ENCODE measurements at places on chromosomes 3 and 15. TPM values are rescaled to one million over a fixed set of nuclear protein-coding genes. Genes with fewer than 3 reads are reported as not detected.

TLR9 gene
- not detected for total RNA-seq

DLEC1 gene
- 0.41 TPM for total RNA-seq

CD86 gene
- total RNA-seq: 4.1 TPM

HCLS1 gene
- total RNA-seq: 42.5 TPM

SLC27A2 gene
- total RNA-seq: not detected

SETMAR gene
- total RNA-seq: 15.3 TPM

CADPS gene
- 8.8 TPM for total RNA-seq

GRCh38 chr3:11014253-11014652 lies 21.7 kb downstream of the SLC6A1 start:
- H3K27ac ChIP-seq: no peak overlapping the region
- DNase-seq: no peak
- no peaks in the 10 kb centered on the region for H3K36me3 ChIP-seq

DNA sequence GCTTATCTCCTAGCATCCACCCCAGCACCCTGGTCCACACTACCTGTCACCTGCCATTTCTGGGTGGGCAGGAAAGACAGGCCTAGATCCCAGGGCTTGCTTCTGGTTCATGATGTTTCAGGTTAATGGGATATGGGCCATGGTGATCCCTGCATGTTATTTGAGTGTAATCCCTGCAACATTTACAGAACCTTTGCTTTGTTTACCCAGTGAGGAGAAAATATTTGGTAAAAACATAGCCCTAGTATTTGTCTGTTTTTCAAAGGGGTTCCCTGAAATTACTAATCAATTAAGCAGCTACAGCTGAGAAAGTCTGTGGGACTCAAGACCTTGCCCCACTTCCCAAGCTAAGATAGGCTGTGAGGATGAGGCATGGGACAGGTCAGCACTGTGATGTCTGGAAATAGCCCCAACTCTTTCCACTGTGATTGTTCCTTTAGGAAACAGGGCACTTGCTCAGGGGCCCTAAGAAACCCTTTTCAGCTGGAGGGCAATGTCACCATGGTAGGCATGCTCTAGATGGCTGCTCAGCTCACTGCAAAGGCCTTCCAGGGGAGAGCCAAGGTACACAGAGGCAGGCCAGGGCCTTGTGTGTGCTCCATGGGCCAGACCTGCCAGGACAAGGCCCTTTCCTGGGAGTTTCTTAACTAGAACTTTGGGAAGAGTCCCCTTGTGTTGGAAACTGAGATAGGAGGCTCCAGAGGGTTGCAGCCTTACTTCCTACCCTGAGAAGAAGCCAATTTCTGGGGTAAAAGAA lies 11.1 kb downstream of the TRANK1 start:
- no peaks in the 10 kb centered on the region for H3K36me3 ChIP-seq
- H3K4me3 ChIP-seq: no peak overlapping the region

GRCh38 chr15:46442901-46443590 lies 808.2 kb downstream of the SQOR start:
- no peak overlapping the region for H3K4me3 ChIP-seq
- no peaks in the 10 kb centered on the region for H3K36me3 ChIP-seq
- DNase-seq: no peak
- no peak overlapping the region for H3K27ac ChIP-seq
- H3K27me3 ChIP-seq: no peaks in the 10 kb centered on the region

DNA sequence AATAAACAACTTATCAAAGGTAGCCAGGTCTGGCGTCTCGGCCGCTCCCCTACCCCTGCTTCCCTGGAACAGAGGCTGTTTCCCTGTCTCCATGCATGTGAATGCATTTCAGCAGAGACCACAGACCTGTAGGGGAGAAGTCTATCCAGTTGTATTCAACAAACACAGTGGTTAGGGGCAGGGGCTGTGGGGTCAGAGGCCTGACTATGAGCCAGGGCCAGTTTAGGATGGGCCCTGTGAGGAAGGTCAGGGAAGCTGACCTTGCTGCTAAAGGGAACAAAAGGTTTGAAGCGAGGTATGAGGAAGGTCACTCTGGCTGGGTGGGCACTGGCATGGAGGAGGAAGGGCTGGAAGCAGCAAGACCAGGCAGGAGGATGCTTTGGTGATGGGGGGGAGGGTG lies 184.6 kb downstream of the XXYLT1 start:
- no peak for DNase-seq
- H3K4me3 ChIP-seq: no peak overlapping the region
- no peaks in the 10 kb centered on the region for H3K36me3 ChIP-seq
- H3K27ac ChIP-seq: no peak overlapping the region

GRCh38 chr3:120088622-120089021 lies 5.6 kb downstream of the GSK3B start:
- no peak for DNase-seq
- no peak overlapping the region for H3K4me3 ChIP-seq
- no peak overlapping the region for H3K27ac ChIP-seq
- H3K4me1 ChIP-seq: peaks cover 50% of the 10 kb centered on the region
- no peaks in the 10 kb centered on the region for H3K36me3 ChIP-seq

DNA sequence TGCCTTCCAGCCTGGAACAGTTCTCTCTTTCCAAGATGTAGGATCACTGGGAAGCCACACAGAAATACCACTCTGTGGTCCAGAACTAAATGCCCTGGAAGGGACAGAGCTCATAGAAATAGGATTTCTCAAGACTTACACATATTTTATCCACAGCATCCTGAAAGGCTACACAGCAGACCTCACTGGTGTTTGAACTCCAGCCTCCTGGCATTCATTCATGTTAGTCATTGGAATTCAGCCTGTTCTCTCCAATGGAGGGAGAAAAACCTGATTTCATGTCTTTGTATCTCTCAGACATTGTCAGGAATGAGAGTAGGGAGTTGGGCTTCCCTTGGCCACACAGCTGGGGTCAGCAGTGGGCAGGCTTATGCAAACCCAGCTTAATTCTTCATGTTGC lies 121.1 kb upstream of the PPP2R3A start:
- H3K36me3 ChIP-seq: no peaks in the 10 kb centered on the region
- DNase-seq: no peak
- H3K4me3 ChIP-seq: no peak overlapping the region

GRCh38 chr3:109339197-109339596 lies 1.9 kb upstream of the DPPA4 start:
- DNase-seq: no peak
- no peaks in the 10 kb centered on the region for H3K4me1 ChIP-seq
- no peaks in the 10 kb centered on the region for H3K36me3 ChIP-seq
- H3K27me3 ChIP-seq: no peaks in the 10 kb centered on the region
- no peak overlapping the region for H3K27ac ChIP-seq
- H3K4me3 ChIP-seq: no peak overlapping the region

- no peak overlapping the region for H3K4me3 ChIP-seq
- no peak overlapping the region for H3K27ac ChIP-seq
- no peaks in the 10 kb centered on the region for H3K36me3 ChIP-seq
- H3K4me1 ChIP-seq: no peaks in the 10 kb centered on the region
Observed at GRCh38 chr3:141862279-141862816, 14.1 kb upstream of the ATP1B3 start.

DNA sequence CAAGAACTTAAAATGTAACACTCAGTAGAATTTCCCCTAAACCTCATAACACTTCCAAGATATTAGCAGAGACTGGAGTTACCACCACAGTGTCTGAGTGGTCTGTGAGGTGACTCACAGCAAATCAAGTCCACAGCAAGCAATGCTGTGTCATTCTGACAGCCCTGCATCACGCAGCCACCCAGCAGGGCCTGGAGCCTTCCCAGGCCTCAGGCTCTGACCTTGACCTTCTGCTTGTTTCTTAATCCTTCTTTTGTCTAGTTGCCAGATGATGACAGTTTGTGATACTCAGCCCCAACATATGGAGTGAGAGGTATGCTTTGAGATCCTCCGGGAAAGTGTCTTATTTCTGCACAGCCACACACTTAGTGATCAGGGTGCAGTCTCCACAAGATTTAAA lies 82.5 kb downstream of the TOP2B start:
- no peaks in the 10 kb centered on the region for H3K27me3 ChIP-seq
- DNase-seq: no peak
- no peak overlapping the region for H3K4me3 ChIP-seq
- no peaks in the 10 kb centered on the region for H3K36me3 ChIP-seq
- no peak overlapping the region for H3K27ac ChIP-seq

DNA sequence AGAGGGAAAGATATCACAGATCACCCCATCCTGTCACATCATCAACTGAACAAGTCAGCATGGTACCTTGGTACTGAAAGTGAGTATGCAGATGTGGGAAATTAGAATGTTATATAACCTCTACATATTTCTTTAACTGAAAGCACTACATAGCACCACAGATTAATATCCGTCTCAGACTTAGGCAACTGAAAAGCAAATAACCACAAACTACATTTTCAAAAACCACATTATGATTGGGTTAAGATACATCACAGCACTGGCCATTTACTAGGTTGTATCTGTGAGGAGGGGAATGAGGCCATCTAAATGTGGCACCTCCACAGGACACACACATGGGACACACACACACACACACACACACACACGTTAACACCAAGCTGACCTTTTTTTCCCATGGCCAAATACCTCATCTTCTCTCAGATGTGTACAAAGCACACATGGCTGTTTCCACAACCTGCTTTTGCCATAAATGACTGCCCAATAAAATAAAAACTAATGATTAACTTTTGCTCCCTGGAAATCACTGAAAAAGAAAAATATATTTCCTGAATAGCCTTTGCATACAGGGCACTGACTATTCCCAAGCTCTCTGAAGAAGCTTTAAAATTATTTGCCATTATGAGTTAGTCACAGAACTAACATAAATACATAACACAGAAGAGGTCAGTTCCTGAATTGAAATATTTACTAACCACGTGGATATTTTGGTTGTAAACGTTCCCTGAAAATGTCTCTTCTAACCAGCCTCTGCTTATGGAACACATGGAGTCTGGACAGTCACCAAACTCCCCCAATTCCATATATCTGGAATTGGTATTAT lies 60.1 kb downstream of the SUMF1 start:
- DNase-seq: no peak
- H3K4me1 ChIP-seq: no peaks in the 10 kb centered on the region
- peaks cover 6% of the 10 kb centered on the region for H3K36me3 ChIP-seq
- no peak overlapping the region for H3K4me3 ChIP-seq

GRCh38 chr3:110485389-110485788 lies 586.2 kb upstream of the NECTIN3 start:
- H3K27ac ChIP-seq: no peak overlapping the region
- H3K27me3 ChIP-seq: no peaks in the 10 kb centered on the region
- H3K4me1 ChIP-seq: no peaks in the 10 kb centered on the region
- DNase-seq: no peak
- no peaks in the 10 kb centered on the region for H3K36me3 ChIP-seq
- H3K4me3 ChIP-seq: no peak overlapping the region

- no peaks in the 10 kb centered on the region for H3K36me3 ChIP-seq
- DNase-seq: peak; percentile 60
- no peak overlapping the region for H3K27ac ChIP-seq
- no peaks in the 10 kb centered on the region for H3K27me3 ChIP-seq
Observed at GRCh38 chr3:55709411-55710012, 222.4 kb upstream of the WNT5A start.

GRCh38 chr15:62976301-62976881 lies 66.2 kb upstream of the TPM1 start:
- no peak for DNase-seq
- no peak overlapping the region for H3K27ac ChIP-seq
- H3K36me3 ChIP-seq: no peaks in the 10 kb centered on the region
- no peak overlapping the region for H3K4me3 ChIP-seq

GRCh38 chr15:48355377-48355776 lies 24.1 kb downstream of the DUT start:
- H3K27ac ChIP-seq: peak overlapping the region; percentile 6
- H3K4me3 ChIP-seq: no peak overlapping the region
- H3K36me3 ChIP-seq: no peaks in the 10 kb centered on the region
- DNase-seq: no peak
- no peaks in the 10 kb centered on the region for H3K27me3 ChIP-seq

- no peaks in the 10 kb centered on the region for H3K36me3 ChIP-seq
- no peak overlapping the region for H3K27ac ChIP-seq
- no peaks in the 10 kb centered on the region for H3K4me1 ChIP-seq
- no peaks in the 10 kb centered on the region for H3K27me3 ChIP-seq
Observed at GRCh38 chr3:21551019-21551418, 200.0 kb downstream of the ZNF385D start.

DNA sequence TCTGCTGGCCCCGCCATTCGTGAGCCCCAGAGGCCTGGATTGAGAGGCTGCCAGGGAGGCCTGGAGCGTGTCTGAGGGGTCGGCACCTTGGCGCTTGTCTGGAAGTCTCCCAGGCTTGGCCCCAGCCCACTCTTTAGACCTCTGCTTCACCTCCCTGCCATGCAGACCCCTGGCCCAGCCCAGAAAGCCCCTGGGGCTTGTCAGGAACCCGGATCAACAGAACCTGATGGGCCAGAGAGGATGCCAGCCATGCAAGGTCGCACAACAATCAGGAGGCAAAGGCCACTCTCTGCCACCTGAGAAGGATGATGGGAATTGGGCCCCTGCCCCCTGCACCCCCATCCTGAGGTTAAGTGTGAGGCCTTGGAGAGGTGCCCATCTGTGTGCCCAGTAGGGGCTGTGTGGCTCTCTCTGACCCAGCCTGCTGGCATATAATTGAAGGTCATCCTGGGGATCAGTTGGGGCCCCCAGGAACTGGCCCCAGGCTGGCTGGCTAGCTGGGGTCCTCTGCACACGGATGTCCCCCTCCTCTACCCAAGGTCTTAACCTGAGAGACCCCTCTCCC lies 103.3 kb upstream of the SLC6A6 start:
- no peaks in the 10 kb centered on the region for H3K36me3 ChIP-seq
- H3K27ac ChIP-seq: peak overlapping the region; percentile 78
- H3K4me3 ChIP-seq: no peak overlapping the region
- H3K4me1 ChIP-seq: peaks cover 40% of the 10 kb centered on the region

GRCh38 chr3:44421280-44421679 lies 56.2 kb downstream of the ZNF445 start:
- H3K4me1 ChIP-seq: no peaks in the 10 kb centered on the region
- H3K27me3 ChIP-seq: no peaks in the 10 kb centered on the region
- H3K27ac ChIP-seq: no peak overlapping the region
- no peaks in the 10 kb centered on the region for H3K36me3 ChIP-seq
- DNase-seq: no peak

DNA sequence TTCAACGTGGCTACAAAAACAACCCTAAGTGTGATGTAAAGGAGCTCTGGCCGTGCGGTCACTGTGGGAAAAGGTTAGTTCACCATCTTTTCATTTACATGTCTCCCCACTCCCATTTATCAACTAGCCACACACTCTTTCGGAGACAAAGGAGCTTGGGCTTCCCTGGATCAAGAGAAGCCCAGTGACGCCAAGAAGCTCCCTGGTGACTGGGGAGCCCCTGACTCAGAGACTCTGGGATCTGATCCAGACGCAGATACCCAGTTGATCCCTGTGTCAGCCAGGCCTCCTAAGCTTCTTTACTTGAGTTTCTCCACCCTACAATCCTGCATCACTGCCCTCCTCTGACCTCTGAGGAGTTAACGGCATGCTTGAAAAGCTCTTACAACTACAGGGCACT lies 43.9 kb downstream of the HEG1 start:
- H3K27ac ChIP-seq: no peak overlapping the region
- no peak overlapping the region for H3K4me3 ChIP-seq
- H3K27me3 ChIP-seq: no peaks in the 10 kb centered on the region

DNA sequence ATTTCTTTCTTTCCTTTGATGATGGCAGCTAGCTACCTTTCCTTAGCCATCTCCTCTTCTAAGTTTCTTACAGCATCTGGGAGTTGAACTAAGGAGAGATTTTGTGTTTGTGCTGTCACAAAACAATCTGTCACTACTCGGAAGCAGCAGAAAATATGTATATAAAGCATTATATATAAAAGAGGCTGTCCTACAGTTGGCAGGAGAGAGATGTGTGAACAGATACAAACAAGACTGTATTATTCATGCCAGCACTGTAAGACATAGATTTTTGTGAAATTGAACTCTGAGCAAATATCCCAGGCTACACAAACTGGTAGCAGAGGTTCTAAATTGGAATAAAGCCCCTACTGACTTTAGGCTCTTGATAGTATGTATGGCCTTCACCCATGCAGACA lies 577.5 kb upstream of the NECTIN3 start:
- H3K27me3 ChIP-seq: no peaks in the 10 kb centered on the region
- no peak overlapping the region for H3K4me3 ChIP-seq
- no peaks in the 10 kb centered on the region for H3K36me3 ChIP-seq
- H3K4me1 ChIP-seq: no peaks in the 10 kb centered on the region
- no peak overlapping the region for H3K27ac ChIP-seq
- no peak for DNase-seq

All from sigmoid colon (tissue), 7 donors.